ENCODE measurements at places on chromosomes 7 and 10.

- no peak for ATAC-seq
Observed at GRCh38 chr7:115060095-115060870, 138.4 kb downstream of the MDFIC start.

DNA sequence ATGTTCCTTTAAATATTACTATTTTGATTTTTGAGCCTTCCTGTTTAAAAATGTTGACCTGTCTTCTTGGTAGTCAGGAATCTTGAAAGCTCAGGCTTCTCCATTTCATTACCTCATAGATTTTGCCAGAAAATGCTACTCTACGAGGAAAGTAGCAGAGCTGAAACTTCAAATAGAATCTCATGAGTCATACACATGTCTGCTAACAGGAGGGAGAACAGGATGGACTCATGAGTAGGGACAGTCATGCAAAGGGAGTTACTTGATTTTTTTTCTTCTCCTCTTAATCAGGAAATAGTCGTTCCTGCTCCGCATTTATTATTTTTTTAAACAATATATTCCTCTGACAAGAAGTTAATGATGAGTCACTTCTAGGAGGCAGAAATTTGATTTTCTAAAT lies 37.0 kb upstream of the MINDY3 start:
- no peak for ATAC-seq

DNA sequence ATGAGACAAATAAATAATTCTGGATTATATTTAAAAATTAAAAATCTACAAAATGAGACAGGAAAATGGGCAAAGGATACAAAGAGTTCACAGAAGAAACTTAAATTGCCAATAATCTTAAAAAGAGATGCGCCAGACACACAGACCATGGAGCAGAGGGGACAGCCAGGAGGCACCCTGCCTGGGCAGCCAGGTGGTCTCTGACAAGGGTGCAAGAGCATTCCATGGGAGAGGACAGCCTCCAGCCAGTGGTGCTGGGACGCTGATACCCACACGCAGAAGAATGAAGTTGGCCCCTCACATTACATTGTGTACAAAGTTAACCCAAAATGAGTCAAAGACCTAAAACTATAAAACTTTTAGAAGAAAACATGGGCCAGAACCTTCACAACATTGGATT lies 106.3 kb downstream of the NKX6-2 start:
- no peak for ATAC-seq

DNA sequence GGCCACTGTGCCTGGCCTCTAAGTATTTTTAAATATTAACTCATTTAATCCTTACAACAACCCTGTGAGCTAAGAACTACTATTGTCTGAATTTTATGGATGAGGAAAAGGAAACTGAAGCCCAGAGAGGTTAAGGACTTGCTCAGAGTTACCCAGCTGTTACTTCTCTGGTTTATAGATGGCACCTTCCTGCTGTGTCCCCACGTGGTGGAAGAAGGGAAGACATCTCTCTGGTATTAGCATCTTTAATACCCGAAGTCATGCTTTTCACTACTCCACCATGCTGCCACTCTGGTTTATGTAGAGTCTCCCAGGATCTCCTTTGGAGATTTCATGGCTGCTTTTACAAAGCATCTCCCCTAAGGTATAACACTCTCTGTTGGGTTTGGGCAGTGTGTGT lies 105.5 kb upstream of the MKLN1 start:
- no peak for ATAC-seq

- peak; percentile 78 for ATAC-seq
Observed at GRCh38 chr10:84352251-84352842, 24.0 kb downstream of the CCSER2 start.

GRCh38 chr10:93579985-93580711 lies 13.7 kb downstream of the FFAR4 start:
- ATAC-seq = no peak

DNA sequence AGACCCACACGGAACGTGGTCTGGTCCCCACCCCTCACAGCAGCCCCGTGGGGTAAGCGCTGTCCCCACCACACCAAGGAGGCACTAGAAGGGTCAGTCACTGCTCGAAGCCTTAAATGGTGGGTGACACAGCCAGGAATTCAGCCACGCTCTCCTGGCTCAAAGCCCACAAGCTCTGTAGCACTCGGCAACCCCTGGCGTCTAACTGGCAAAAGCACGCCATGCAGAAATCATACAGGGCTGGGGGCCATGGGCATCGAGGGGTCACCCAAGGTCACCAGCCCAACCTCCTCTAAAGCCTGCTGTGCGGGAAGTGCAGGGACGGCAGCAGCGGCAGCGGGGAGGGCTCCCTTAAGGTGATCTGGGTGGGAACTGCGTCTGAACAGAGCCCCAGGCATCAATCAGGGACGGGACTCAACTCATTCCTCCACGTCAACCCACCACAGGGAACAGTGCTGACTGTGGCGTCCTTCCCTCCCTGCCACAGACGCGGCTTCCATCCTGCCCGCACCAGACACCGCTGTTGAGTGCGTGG lies 7.8 kb downstream of the GPER1 start:
- ATAC-seq = no peak

DNA sequence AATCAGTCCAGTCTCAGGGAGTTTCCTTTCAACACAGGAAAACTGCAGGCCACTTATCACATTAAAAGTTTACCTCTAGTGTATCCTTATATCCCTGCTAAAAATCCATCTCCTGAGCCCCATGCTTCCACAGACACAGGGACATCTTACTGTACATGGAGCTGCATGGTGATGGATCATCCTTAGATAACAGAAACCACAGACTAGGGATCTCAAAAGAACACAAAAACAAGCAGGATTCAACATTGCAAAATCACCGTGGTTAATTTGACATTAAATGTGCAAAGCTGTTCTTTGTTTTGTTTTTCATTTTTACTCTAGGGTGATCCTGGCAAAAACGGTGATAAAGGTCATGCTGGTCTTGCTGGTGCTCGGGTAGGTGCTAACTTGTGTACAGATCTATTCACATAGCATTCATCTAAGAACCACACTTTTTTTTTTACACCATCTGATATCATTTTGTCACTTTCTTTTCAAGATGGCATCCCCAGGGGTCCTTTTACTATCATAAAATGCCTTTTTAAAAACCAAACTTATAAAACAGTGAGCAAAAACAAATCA lies 18.1 kb downstream of the COL1A2 start:
- peak; percentile 61 for ATAC-seq

DNA sequence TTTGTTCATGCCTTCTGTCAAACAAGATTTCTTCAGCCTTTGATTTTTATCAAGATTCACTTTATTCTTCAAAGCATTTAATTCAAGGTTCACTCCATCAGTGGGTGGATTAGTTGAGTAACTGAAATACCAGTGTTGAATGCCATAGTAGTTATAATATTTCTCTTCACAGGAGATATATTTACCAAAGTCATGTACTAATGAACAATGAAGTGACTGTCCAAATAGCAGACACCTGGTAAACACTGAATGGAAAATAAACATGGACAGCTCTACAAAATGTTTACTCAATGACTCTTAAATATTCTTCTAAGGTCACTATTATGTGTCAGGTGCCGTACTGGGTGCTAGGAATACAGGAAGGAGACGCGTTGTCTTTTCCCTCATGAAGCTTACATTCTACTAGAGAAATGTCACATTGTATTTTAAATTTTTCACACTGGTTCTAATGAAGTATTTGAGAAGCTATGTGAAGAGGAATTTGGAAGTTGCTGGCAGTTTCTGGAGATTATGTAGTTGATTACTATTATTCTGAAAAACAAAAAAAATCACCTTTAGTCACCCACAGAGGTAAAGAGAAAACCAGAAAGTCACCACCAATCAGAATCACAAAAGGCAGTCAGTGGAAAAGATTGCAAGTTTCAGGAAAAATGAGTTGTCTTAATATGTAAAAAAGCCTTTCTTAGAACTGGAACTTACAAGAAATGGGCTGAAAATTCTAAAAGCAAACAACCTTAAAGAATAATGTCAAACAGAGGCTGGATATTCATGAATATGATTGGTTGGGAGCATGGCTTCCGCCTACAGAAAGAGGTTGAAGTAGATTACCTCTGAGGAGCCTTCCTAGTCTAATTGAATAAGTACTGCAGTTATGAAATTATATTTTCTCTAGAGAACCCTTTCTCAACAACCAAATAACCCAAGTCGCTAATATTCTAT lies 84.5 kb downstream of the RTKN2 start:
- ATAC-seq = no peak

- no peak for ATAC-seq
Observed at GRCh38 chr7:109955986-109956385, 1134.9 kb upstream of the LRRN3 start.

GRCh38 chr10:89279421-89279869 lies 22.4 kb upstream of the IFIT2 start:
- ATAC-seq = no peak

- ATAC-seq = peak; percentile 69
Observed at GRCh38 chr7:130733931-130734814, at the start of gene KLF14. TSS of gene KLF14 (minus strand) at chr7:130734207. CDS start at chr7:130734033, 174 bp downstream.

DNA sequence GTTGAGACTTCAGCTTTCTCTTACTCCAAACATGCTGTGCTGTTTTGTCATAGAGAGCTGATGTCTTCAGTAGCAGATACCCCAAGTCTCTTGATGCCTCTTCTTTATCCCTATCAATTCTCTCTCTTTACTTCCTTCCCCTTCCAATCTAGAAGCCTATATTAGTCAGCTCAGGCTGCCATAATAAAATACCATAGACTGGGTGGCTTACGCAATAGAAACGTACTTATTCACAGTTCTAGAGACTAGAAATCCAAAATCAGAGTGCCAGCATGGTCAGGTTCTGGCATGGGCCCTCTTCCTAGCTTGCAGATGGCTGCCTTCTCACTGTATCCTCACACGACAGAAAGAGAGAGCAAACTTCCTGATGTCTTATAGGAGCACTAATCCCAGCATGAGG lies 9.0 kb upstream of the GARS1 start:
- ATAC-seq = no peak

DNA sequence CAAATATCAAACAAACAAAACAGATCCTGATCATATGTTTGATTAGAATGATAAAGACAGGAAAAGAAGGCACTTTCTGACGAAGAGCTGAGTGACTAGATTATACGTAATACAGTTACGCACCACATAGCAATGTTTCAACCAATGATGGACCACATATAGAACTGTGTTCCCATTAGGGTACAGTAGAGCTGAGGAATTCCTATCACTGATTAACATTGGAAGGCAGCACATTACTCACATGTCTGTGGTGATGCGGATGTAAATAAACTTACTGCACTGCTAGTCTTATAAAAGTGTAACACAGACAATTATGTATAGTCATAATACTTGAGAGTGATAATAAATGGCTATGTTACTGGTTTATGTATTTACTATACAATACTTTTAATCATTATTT lies 98.3 kb downstream of the PTN start:
- no peak for ATAC-seq

- no peak for ATAC-seq
Observed at GRCh38 chr7:140899883-140900282, 24.8 kb downstream of the BRAF start.

GRCh38 chr10:44934416-44935200 lies 23.5 kb downstream of the TMEM72 start:
- ATAC-seq = no peak

- ATAC-seq = peak; percentile 77
Observed at GRCh38 chr10:100998991-100999741, 442 bp upstream of the LZTS2 start.

DNA sequence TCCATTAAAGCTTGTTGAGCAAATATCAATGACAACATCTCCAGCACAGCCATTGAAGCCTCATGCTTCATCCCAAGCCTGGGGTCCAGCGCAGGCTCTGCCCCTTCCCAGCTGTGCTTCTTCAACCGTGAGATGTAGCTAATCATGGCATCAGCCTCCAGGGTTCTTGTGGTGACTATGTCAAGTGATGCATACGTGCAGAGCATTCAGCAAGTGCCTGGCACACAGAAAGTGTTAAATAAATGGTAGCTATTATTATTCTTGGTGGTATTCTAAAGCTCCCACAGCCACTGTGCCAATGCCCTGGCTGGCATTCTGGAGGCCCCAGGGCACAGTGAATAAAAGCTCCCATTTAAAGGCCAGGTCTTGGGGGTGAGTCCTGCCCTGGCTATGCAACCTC lies 146.6 kb downstream of the WDR11 start:
- no peak for ATAC-seq

- peak; percentile 80 for ATAC-seq
Observed at GRCh38 chr10:30359373-30360206, 10.5 kb upstream of the MTPAP start.

DNA sequence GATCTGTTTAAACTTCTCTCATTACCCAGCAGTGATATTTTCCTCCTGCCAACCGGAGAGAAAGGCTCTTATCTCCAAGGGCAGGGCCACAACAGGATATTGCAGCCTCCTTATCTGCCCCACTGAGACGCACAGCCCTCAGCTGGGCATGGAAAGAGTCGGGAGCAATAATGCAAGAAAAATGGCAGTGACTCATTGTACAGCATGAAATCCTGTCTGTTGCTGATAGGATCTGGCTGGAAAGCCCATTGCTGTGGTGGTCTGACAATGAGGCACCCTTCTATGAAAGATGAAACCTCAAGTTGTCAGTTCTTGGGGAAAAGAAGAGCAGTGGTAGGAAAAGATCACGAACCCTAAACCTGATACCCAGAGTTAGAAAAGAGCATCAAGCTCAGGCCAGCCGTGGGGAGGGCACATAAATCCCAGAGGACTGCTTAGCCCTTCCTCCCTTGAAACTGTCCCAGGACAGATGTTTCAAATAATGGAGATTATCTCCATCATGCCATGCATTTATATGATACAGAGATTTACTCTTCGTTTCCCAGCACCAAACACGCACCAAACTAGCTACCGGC lies 47.0 kb upstream of the FIGNL1 start:
- no peak for ATAC-seq

All from stimulated activated memory B cell treated with anti-CD40 and anti-IgM and Interleukin-4, amounts not matched to agents 10 μg/mL and 1 μg/mL and 100 μg/mL, for 72 hours (primary cell).